ENCODE measurements at places on chromosomes 2 and 18.

GRCh38 chr18:36405611-36406010, 108.1 kb downstream of the FHOD3 start:
- no peak for DNase-seq

DNA sequence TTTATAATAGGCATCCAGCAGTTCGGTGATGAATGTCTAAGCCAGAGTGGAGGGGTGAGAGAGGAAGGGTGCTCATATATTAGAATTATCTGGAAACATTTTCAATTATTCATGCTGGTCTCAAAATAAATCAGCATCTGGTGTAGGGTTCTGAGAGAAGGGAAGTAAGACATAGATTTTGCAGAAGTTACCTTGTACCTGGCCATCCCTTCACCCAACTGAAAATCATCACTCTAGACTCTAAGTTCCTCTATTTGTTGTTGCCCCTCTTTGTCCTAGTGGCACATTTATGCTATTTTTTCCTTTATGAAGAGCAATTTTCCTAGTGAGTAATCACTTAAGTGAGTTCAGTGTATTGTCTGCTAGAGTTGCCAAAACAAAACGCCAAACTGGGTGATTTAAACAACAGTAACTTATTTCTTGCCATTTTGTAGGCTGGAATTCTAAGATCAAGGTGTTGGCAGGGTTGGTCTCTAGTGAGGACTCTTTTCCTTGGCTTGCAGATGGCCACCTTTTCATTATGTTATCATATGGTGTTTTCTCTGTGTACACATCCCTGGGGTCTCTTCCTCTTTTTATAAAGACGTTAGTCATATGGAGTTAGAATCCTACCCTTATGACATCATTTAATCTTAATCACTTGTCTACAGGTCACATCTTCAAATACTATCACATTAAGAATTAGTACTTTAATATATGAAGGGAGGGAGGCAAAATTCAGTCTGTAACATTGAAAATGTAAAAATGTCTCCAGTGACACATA, 129.9 kb upstream of the KLHL14 start:
- no peak for DNase-seq

- DNase-seq, result no peak
Observed at GRCh38 chr18:73752965-73753364, 394.7 kb downstream of the FBXO15 start.

DNA sequence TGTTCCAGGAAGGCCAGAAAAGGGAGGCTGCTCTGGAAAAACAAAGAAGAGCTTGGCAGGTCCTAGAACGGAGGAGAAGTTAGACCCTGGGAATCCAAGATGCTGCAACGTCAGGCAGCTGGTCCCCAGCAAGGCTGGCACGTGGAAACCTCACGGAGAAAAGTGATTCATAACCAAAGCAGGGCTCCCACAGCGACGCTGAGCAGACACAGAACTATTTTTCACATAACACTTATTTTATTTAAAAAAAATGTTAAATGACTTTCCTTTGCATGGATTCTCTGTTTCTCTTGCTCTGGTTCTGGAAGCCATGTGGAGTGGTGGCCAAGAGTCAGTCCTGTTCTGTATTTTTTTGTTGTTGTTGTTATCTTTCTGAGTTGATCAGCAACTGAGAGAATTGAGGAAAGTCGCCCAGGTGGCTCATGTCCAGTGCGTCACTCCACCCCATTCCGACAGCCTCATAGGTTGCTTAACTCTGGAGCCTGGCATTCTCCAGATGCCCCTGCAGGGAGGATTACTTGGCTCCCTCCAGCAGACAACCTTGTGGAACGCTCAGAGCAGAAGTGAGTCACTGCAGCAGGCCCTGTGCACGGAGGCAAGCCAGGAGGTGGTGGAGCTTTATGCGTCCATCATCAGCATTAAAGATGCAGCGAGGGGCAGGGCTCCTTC, 229.9 kb upstream of the HDAC4 start:
- no peak for DNase-seq

DNA sequence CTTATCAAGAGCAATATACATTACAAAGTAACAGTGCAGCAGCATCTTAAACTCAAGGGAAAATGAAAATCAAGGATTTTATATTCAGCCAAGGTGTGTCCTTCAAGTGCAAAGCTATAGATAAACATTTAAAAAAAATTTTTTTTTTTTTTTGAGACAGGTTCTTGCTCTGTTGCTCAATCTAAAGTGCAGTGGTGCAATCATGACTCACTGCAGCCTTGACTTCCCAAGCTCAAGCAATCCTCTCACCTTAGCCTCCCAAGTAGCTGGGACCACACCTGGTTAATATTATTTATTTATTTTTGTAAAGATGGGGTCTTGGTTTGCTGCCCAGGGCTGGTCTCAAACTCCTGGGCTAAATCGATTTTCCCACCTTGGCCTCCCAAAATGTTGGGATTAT, 9.0 kb downstream of the CDKL4 start:
- DNase-seq, result no peak

DNA sequence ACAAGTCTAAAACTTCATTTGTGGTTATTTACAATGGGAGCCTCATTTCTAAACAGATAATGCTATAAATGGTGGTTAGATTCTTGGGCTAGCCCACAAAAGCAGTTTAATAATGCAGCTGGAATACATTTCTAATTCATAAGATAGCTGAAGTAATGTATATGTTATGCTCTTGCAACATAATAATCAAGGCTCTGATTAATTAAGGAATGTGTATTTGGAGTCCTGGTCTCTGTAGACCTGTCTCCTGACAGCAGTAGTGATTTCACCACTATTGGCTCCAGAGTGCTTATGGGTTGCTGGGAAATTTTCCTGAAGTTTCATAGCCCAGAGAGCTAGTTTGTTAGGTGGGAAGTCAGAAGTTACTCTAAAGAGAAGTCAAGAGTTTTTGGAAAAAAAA, 21.3 kb upstream of the CDC42EP3 start:
- DNase-seq, result no peak

DNA sequence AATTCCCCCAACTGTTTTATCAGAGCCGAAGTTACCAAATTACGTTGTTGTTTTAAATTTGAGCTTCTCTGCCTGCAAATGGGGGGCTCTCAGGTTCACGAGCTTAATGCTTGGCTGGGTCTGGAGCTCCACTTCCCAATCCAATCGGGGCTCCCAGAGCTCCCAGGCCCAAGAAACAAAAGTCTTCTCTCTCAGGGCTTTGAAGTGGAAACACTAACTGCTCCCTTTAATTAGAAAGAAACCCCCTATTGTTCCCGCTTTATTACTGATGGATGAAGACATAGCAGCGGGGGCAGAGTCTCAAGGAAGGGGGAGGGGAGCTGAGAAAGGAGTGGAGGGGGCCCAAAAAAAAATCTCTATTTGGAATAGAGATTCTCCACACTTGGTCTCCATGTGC, 15.6 kb upstream of the PKDCC start:
- DNase-seq, result no peak

GRCh38 chr18:21134895-21135294, 23.3 kb upstream of the ROCK1 start:
- no peak for DNase-seq

DNA sequence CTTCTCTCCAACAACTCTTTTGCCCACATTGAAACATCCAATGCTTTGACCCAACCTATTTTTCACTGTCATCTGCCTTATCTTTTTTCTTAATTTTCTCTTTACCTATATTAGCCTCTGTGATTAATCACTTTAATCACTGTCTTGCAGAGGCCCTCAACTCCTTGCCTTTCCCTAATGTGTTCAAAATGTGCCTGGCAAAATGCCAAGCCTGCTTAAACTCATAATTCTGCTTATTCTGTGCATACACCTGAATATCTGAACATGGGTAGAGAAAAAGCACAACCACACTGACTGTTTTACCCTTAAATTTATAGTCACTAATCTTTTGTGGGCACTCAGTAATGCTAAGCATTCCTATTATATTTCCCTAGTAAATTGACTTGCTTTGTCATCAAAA, 63.0 kb upstream of the GALNT13 start:
- DNase-seq, result no peak

GRCh38 chr2:101036562-101036961, 34.5 kb downstream of the RPL31 start:
- DNase-seq, result no peak

GRCh38 chr2:121819846-121820245, 64.4 kb downstream of the TSN start:
- no peak for DNase-seq

Data from T-helper 1 cell (primary cell).